ENCODE measurements at places on chromosomes 7 and 10.

- DNase-seq, result no peak
Observed at GRCh38 chr7:54397836-54398612, 144.2 kb upstream of the VSTM2A start.

DNA sequence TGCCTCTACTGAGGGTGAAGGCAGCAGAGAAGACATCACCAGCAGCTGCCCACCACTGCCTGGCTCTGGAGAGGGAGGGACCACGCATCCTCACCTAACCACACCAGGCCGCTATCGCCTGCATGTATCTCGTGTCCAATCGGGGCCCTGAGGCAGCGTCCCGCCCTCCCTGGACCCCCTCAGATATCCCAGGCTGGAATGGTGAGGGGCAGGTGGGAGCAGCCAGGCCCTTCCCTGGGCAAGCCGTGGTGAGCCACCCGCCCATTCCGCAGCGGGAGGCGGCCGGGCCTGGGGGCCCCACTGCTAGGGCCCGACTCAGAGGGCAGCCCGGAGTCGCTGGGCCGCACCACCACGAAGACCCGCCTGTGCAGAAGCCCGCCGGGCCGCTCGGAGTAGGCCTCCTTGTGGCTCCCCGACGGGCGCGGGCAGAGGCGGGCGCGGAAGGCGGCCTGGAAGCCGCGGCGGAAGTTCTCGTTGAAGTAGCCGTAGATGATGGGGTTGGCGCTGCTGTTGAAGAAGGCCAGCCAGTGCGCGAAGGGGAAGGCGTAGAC is 21.6 kb upstream of the PPA1 start:
- no peak for DNase-seq

- DNase-seq, result peak; percentile 82
Observed at GRCh38 chr7:30159698-30160143, 24.9 kb downstream of the MTURN start.

DNA sequence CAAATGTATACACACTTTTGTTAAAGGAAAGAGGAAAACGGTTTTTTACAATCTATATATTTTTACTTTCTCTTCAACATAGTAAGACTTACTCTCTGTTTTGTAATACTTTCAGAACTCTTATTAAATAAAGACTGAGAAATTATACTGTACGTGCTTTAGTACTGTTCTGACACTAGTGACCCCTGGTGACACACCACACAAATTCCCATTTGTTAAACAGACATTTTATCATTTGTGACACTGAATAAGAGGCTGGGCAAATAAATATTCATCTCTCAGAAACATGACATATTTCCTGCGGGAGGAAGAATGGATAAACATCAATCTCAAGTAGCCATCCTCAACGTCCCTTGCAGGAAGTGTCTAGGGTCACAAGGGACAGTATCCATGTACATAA is 68.9 kb upstream of the ZNF33B start:
- no peak for DNase-seq
